ENCODE measurements at places on chromosomes 5 and 9.

DNA sequence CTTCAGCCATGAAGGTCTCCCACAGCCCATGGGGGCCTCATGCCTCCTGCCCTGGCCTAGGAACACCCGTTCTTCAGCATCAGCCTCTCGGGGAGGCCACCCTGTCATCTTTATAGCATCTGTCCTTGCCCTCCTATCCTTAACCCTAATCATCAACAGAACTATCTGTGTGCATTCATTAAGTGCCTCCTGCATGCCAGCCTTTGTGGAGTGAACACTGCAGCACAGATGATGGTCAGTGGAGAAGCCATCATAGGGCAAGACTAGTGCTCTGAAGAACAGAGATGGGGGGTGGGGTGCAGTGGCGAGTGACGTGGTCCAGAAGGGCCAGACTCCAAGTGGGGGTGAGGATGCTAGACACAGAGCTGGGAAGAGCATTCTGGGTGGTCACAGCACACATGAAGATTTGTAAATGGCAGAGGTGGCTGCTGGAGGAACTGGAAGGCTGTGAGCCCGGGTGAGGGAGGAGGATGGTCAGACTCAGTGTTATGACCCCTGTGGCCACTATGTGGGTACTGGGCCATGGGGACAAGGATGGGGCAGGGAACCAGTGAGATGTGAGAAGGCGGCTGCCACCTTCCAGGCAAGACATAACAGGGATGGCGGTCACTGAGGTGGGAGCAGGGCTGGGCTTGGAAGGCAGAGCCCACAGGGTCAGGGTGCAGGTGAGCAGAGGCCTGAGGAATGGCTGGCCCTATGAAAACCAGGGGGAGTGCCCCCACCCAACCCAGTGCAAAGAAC, 3.6 kb upstream of the CARD19 start:
- DNase-seq = no peak

DNA sequence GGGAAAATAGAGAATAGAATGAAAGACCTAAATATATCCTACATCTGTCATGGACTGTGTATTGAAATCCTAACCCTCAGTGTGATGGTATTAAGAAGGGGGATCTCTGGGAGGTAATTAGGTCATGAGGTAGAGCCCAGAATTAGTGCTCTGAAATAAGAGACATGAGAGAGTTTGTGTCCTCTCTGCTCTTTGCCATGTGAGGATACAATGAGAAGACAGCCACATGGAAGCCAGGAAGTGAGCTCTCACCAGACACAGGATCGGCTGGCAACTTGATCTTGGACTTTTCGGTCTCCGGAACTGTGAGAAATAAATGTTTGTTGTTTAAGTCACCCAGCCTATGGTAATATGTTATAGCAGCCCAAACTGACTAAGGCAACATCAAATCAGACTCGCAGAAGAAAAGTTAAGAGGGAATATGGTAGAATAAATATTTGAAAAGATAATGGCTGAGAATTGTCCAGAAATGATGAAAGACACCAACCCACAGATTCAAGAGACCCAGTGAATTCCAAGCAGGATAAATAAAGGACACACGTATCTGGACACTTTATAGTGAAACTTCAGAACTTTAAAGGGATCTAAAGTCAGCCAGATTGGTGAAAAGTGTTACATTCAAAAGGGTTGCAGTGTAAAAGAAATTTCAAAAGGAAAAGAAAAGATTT, 12.7 kb upstream of the SLC36A1 start:
- DNase-seq = no peak

- no peak for DNase-seq
These were observed 63.4 kb upstream of the WWC1 start for GRCh38 chr5:168227973-168228615.

DNA sequence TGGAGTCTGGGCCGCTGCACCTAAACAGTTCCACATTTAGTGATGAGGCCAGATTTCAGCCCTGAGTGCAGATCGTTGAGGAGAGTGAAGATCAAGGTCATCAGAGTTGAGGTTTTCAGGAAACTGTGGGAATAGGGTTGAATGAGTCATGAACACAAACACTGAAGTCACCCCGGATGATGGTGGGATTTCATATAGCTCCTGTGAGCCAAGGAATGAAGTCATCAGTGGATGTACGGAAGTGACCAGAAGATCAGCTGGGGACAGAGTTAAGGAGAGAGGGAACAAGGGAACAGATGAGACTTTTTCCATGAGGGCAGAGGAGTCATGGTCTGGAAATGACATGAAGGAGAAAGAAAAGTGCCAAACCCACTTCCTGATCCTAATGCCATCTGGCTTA, 36.5 kb downstream of the PALM2AKAP2 start:
- no peak for DNase-seq

DNA sequence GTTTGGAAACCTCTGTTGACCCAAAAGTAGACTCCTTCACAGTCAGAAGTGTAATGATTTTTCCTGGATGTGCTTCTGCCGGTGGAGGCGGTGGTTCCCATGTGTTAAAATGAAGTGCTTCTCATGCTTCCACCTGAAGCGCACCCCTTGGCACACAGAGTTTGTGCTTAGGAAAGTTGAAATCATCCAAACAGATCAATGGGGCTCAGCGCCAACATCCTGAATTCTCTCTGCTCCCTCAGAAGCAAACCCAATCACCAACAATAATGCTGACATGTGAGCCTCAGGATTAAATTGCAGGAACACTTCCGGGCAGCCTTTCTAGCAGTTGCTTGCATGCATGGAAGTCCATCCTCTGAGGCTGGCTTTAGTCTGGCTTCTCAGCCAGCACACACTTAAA, 71.0 kb downstream of the MED10 start:
- DNase-seq = no peak

- no peak for DNase-seq
These were observed 283.9 kb downstream of the AOPEP start for GRCh38 chr9:95010431-95010838.

DNA sequence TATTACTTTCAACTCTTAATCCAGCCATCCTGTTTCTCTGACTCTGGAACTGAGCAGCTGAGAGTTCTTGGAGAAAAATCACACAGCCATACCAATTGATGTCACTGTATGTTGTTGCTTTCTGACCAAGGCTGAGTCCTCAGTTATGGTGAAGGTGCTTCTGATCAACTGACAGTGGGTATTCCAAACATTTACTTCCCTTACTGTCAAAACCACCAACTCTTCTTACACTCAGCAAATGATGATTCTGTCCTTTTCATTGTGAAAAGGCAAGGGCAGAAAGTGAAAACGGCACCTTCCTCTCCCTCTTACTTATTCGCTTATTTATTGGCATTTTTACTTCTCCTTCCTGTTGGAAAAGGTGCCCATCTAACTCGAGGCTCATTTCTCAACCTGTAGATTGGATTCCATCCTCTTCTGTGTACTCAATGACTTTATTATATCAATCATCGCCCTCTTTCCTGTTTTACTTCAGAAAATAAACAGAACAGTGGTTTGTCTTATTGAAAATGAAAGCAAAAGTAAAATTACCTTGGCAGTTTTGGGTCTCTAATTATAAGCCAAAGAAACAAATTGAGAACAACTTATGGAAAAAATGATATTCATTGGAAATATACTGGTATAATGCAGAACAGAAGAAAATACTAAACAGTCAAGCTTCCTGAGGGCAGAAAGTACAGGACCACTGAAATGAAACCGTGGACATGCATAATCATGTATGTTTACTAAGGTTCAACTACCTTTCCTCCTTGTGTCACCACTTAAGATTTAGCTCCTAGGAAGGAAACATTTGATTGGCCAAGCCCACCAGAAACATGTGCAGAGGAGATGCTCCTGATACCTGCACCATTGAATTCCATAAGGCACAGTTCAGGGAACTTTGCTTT, 104.5 kb upstream of the CHD1 start:
- DNase-seq = no peak

GRCh38 chr5:53399926-53400697, 80.3 kb upstream of the FST start:
- DNase-seq = no peak

GRCh38 chr9:86634501-86634900, 280.3 kb upstream of the TUT7 start:
- DNase-seq = no peak

- DNase-seq = no peak
These were observed 94.5 kb downstream of the LMX1B start for GRCh38 chr9:126708178-126708577.
